Stimulated activated CD8-positive, alpha-beta memory T cell treated with anti-CD3 and anti-CD28 coated beads, Interleukin-4, amount 100 ng/mL, for 4 hours (primary cell): ENCODE measurements at places on chromosomes 2 and 18.

GRCh38 chr2:189249171-189249570 is 69.6 kb upstream of the COL5A2 start:
- DNase-seq: no peak

DNA sequence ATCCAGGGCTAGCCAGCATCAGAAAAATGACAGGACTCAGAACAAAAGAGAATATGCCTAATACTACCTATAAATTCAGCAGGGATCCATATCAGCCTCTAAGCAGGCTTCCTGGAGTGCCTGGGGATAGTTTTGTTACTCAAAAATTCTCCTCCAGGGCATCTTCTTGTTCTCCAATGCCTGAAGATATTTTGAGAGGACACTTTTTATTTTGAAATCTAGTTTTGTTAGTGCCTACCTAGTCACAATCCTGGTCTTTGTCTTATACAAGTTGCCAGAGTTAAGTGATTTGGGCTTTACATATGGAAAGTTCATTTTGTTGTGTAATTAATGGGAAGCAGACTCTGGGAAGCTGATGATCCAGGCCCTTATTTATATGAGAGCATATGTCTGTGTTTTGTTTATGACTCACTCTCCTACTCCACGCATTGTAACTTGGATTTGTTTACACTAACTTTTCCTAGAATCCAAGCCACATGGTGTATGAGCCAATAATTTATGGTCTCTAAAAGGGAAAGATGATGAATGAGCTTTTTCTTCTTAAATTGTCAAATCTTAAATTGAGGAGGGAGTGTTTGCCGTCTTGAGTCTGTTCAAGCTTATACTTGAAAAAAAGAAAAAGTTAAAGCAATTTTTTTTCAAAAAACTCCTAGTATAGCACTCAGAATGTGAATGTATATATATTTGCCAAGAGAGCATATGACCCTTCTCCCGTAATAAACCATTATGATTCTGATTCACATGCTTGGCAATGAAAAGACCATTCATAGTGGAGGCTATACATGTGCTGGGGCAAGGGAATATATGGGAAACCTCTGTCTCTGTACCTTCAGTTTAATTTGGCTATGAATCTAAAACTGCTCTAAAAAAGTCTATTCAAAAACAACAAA is 370.3 kb downstream of the SETBP1 start:
- no peak for DNase-seq

GRCh38 chr2:23492921-23493320 is 107.9 kb downstream of the KLHL29 start:
- no peak for DNase-seq

DNA sequence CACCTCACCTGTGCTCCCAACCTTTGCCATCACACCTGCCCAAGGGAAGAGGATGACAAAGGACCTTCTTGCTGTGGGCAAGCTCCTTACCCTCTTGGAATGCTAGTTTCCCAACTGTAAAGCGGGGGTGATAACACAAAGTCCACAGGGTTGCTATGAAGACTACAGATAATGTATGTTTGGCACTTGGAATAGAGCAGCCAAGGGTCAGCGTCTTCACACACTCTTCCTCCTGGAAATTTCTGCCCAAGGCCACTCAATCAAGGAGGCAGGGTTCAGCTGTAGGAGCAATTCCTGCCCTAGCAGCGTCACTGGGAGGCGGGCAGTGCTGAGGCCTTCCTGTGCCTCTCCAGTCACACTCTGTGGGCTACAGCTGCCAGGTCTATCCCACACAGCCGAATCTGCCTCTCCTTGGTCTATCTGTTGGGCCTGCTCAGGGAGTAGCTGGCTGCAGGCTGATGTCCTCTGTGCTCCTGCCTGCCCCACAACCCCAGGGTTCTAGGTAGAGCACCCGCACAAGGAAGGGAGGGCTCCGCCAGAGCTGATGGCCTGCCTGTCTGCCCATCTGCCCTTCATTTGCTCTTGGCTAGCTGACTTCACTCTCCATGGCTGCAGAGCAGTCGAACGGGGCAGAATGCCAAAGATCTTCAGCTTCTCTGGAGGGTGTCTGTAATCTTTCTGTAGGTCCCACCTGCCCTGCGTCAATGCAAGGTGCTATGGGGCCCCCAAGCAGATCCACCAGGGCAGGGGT is 91.9 kb downstream of the MRO start:
- no peak for DNase-seq

DNA sequence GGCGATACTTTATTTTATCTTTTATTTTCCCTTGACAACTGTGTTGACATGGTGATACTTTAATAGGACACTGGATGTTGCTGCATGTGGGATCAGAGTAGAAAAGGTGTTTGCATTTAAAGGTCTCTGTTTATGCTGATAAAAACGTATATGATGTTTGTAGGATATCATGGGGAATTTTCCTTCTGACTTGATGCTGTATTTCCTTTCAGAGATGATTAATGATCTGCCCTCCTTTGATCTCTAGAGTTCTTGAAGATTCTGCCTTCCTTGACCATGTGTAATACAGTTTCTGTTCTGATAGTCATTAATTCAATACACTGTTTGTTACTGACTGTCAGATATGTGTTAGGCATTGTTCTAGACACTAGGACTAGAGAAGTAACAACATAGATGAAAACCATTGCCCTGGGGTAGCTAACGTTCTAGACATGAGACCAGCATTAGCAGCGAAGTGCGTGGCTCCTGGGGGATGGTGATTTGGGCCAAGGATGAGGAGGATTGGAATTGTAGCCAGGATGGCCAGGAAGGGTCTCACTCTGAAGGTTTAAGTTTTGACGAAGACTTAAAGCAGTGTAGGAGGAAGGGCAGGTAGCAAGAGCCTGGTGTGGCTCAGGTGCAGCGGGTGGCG is 2.8 kb downstream of the ATG4B start:
- DNase-seq: no peak

DNA sequence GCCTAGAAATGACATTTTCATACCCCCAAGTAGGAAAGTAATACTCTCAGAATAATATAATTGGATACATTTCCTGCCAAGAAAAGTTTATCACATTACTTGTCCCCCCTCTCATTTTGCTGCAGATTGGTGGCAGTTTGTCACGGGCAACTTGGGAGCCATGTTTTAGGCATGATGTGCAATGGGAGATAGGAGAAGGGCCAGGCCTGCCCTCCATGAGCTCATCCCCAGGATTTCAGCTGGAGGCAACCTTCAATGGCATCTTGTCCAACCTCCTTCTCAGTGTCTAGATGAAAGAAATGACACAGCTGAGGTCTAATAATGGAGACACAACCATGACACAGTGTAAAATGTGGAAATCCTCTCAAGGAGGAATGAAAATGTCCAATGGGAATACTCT is 11.4 kb upstream of the RAB31 start:
- no peak for DNase-seq

DNA sequence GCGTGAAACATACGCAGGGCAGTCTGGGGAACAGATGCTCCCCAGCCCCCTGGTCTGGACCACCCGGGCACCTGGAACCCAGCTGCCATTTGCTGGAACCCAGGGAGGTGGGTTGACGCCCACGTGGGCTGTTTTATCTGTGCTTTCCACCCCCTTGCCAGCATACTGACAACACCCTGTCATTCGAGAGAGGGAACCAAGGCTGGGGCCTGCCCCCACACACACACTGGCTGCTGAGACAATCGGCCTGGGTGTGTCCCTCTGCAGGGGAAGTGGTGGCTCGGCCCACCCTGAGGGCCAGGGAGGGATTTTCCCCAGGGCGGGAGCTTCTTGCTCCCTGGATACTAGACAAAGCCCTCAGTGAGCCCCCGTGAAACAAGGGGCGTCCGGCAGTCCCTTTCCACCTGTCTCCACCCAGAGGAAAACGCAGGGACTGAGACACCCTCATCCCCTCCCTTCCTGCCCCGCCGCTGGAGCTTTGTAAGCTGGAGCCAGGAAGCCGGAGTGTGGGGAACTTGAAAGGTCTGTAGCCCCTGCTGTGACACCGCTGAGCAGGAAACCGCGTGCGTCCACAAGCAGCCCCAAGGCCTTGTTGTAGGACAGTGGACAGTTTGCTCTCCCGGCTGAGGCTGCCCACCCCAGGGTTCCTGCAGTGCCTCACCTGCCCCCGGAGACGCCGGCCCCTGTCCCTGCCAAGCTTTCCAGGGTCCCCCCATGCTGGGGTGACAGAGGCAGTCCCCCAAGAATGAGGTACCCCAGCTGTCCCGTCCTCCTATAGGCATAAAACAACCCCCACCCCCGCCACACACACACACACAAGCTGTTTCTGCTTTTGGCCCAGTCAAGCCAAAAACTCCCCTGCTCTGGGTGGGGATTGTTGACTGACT is 14.1 kb upstream of the KLF11 start:
- DNase-seq: no peak

- no peak for DNase-seq
These were observed 290.8 kb downstream of the CCDC85A start for GRCh38 chr2:56474412-56475158.

DNA sequence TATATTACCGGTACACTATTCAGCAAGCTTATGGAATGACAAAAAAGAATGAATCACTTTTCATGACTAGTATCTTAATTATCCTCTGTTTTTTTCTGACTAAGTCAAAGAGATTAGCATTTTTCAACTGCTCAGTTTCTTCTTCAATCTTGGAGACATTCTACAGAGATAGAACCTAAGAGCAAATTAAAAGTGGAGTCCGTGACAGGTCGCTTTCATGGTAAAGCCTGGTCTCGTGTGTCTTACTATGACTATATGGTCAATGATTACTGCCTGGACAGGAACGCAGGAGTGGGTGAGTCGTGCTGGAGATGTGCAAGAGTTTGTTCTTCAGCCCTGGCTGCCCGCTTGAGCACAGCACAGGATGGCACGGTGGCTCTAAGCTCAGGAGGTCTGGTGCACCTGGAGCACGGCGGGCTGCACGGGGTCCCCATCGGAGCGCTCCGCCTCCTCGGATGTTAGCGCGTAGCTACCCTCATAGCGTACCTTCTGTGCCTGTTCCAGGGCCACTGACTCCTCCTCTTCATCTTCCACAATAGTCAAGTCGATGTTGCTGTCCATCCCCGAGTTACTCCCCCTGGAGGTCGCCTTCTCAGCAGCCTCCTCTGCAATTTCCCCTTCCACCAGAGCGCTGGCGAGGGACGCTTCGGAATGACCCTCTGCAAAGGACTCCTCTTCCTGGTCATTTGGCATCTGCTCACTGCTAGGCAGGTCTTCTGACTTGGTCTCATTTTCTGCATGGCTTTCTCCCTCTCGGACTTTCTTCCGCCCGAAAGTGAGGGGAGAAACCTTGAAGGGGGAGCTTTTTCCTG is 11.1 kb downstream of the CAVIN2 start:
- no peak for DNase-seq

DNA sequence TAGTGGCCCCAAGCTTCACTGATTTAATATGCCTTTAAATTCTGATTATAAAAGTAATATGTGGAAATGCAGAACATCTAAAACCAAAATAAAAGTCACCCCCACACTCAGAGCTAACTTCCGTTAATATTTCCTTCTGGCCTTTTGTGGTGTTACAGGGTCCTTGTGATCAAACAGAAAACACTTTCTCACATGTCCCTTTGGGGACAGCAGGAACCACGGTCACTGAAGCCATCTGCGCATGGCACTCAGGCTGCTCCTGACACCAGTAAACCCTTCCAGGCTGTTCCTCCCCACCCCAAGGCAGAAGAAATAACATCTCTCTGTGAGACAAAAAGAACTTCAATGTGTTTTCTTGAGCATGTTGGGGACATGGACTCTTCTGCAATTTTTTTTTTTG is 25.1 kb upstream of the GPR17 start:
- no peak for DNase-seq
